ENCODE measurements at places on chromosomes 11 and 22. TPM values are rescaled to one million over a fixed set of nuclear protein-coding genes. Genes with fewer than 3 reads are reported as not detected.

GRCh38 chr22:48757581-48757980, 1070.1 kb downstream of the BRD1 start:
- H3K4me3 ChIP-seq = no peak overlapping the region
- no peak for DNase-seq
- H3K27ac ChIP-seq = no peak overlapping the region
- peaks cover 5% of the 10 kb centered on the region for H3K4me1 ChIP-seq
- peaks cover 3% of the 10 kb centered on the region for H3K36me3 ChIP-seq

GRCh38 chr11:58647141-58647699, 24.8 kb downstream of the CNTF start:
- peaks cover 16% of the 10 kb centered on the region for H3K27me3 ChIP-seq
- peaks cover 4% of the 10 kb centered on the region for H3K4me1 ChIP-seq
- no peaks in the 10 kb centered on the region for H3K36me3 ChIP-seq
- H3K4me3 ChIP-seq = no peak overlapping the region
- no peak for DNase-seq
- no peak overlapping the region for H3K27ac ChIP-seq

DNA sequence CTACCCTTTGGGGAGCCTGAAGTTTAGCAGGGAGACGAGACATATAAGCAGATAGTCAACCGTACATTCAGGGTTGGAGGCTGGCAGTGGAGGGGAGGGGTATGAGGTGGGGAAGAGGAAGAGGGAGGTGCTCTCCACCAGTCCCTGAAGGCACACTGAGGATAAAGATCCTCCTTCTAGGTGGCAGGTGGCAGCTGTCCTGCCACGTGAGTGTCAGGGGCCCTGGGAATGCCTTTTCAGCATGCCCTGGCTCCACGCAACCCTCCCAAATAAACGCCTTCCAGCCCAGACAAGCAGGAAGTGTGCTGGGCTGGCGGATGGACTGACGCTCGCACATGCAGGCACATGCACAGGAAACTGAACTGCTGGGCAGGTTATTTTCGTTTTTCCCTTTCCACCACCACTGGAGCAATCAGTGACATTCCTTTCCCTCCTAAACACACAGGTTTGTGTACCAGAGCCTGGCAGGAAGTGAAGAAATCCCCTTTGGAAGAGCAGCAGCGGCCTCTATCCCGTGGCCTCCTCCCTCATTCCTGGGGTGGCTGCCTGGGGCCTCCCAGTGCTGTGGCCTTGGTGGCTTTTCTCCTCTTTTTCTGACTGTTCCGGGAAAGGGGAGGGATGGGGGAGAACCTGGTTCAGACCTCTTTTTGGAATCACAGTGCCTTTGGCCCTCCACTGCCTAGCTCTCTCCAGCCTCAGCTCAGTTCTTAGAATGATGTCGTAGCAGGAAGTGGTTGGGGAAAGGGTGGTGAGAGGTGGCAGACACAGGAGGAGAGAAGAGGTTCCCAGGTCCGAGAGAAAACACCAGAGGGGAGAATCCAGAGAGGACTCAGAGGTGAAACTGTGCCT, 157.0 kb upstream of the TIMP3 start:
- no peaks in the 10 kb centered on the region for H3K27me3 ChIP-seq
- peak overlapping the region; percentile 94 for H3K27ac ChIP-seq
- H3K4me1 ChIP-seq = peaks cover 12% of the 10 kb centered on the region

DNA sequence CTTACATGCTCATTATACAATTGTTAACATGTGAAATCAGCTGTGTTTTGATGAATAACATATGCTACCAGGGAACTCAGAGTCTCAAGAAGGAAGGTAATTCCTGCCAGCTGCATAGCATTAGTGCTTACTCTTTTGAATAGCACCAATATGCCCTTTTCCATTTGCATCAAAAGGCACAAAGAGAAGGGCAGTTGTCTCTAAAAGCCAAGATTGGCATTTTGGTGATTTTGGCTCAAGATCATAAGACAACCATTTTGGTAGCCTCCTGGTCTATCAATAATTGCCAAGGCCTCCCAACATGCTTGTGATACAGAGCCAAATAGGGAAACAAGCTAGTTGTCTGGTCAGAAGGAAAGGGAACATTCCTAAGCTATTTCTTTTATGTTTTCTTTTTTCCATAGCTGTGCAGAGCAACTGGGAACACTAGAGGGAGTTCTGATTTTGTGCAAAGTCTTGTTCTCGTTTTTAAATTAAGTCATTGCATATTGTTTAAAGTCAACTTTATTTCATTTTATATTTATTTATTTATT, 416.7 kb upstream of the CHORDC1 start:
- no peaks in the 10 kb centered on the region for H3K27me3 ChIP-seq
- no peak for DNase-seq
- no peak overlapping the region for H3K4me3 ChIP-seq
- no peak overlapping the region for H3K27ac ChIP-seq
- no peaks in the 10 kb centered on the region for H3K36me3 ChIP-seq
- H3K4me1 ChIP-seq = no peaks in the 10 kb centered on the region

DNA sequence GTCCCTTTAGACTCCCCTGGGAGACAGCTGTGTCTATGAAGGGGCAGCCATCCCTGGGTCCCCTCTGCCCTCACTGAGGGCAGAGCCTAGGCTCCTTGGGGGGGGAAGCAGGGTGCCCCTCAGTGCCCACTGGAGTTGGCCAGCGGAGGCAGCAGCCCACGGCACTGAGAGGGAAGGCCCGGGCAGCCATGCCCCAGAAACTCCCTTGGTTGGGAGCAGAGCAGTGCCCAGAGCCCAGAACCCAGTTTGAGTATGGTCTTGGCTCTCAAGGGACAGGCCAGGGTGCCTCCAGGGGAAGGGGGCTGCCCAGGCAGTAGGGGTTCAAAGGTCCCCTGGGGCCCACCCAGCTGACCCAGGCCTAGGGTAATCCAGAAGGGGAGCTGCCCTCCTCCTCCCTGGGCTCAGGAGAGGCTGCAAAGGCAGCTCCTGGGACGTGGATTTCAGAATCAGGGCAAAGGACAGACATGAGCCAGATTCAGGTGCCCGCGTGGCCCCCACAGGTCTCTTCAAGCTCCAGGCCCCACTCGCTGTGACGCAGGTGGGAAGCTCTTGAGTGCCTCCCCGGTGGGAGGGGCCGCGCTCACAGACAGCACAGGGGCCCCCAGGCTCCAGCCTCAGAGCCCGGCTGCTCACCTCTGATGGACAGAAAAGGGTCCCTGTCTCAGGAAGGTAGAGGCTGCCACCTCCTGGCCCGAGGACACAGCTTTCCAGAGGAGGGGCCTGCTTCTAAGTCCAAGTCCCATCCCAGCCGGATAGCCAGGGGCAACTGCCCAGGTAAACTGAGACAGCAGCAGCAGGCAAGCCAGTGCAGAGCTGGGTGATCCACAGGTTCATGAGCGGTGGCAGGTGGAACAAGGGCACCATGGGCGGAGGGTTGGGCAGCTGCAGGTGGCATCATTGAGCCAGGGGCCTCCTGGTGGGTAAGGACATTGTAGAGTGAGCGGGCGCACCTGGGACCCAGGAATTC, 2.6 kb downstream of the C11orf21 start:
- H3K27ac ChIP-seq = no peak overlapping the region
- H3K27me3 ChIP-seq = peaks cover 3% of the 10 kb centered on the region
- H3K4me3 ChIP-seq = no peak overlapping the region
- no peaks in the 10 kb centered on the region for H3K36me3 ChIP-seq

GRCh38 chr11:28105869-28106268, 2.1 kb downstream of the KIF18A start:
- no peaks in the 10 kb centered on the region for H3K27me3 ChIP-seq
- H3K36me3 ChIP-seq = no peaks in the 10 kb centered on the region
- peak overlapping the region; percentile 99 for H3K4me3 ChIP-seq
- H3K4me1 ChIP-seq = peaks cover 50% of the 10 kb centered on the region
- no peak overlapping the region for H3K27ac ChIP-seq

GRCh38 chr22:41146573-41146972, 54.2 kb downstream of the EP300 start:
- no peak for DNase-seq
- no peaks in the 10 kb centered on the region for H3K27me3 ChIP-seq
- H3K4me1 ChIP-seq = no peaks in the 10 kb centered on the region
- H3K27ac ChIP-seq = no peak overlapping the region
- peaks cover 23% of the 10 kb centered on the region for H3K36me3 ChIP-seq

GRCh38 chr11:1401656-1402221, 12.0 kb downstream of the BRSK2 start:
- no peaks in the 10 kb centered on the region for H3K36me3 ChIP-seq
- H3K4me3 ChIP-seq = no peak overlapping the region
- no peak overlapping the region for H3K27ac ChIP-seq
- no peaks in the 10 kb centered on the region for H3K4me1 ChIP-seq
- DNase-seq = peak; percentile 70
- H3K27me3 ChIP-seq = no peaks in the 10 kb centered on the region

GRCh38 chr22:39207141-39208012, 37.4 kb downstream of the PDGFB start:
- peaks cover 7% of the 10 kb centered on the region for H3K4me1 ChIP-seq
- no peaks in the 10 kb centered on the region for H3K27me3 ChIP-seq
- no peak overlapping the region for H3K4me3 ChIP-seq

- DNase-seq = peak; percentile 36
- H3K27ac ChIP-seq = no peak within 1 kb of the TSS
- no peaks in the 10 kb centered on the region for H3K27me3 ChIP-seq
- no peak within 1 kb of the TSS for H3K4me3 ChIP-seq
- H3K4me1 ChIP-seq = peaks cover 1% of the 10 kb centered on the region
Observed at GRCh38 chr11:131370090-131370751, at the start of gene NTM. Gene NTM (plus strand): TSS chr11:131370615.

GRCh38 chr22:40592352-40593113, 44.0 kb downstream of the MRTFA start:
- no peaks in the 10 kb centered on the region for H3K27me3 ChIP-seq
- no peak overlapping the region for H3K4me3 ChIP-seq

GRCh38 chr11:44243595-44244343, 66.2 kb downstream of the ALX4 start:
- peaks cover 20% of the 10 kb centered on the region for H3K36me3 ChIP-seq
- no peak for DNase-seq
- peak overlapping the region; percentile 68 for H3K27ac ChIP-seq
- no peaks in the 10 kb centered on the region for H3K27me3 ChIP-seq
- no peak overlapping the region for H3K4me3 ChIP-seq
- H3K4me1 ChIP-seq = peaks cover 18% of the 10 kb centered on the region

- peaks cover 20% of the 10 kb centered on the region for H3K36me3 ChIP-seq
- H3K27ac ChIP-seq = peak overlapping the region; percentile 57
- peaks cover 5% of the 10 kb centered on the region for H3K27me3 ChIP-seq
- DNase-seq = no peak
Observed at GRCh38 chr22:29302681-29303465, 3.6 kb upstream of the GAS2L1 start.

DNA sequence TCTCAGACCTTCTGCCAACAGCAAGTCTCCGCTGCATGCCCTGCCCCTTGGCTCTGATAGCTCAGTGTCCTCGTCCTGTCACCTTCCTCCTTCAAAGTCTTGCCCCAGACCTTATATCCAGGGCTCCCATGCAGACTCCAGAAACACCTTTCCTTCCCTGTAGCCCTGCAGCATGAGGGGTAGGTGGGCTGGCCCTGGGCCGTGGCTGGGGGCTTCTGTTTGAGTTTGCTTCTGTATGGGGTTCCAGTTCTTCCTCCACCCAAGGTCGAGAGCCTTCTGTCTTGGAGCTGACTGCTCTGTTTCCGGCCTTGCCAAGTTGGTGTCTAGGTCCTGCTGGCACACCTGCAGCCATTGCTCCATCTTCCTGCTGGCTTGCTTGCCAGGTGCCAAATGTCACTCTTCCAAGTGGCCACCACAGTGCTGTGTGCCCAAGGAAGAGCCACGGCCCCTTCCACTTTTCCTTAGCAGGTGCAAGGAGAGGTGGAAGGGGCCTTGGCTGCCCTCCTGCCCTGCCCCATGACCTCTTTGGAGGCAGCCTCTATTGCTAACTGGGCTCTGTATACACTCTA, 74.8 kb upstream of the NECTIN1 start:
- no peak overlapping the region for H3K4me3 ChIP-seq
- no peaks in the 10 kb centered on the region for H3K36me3 ChIP-seq
- H3K27ac ChIP-seq = no peak overlapping the region
- no peak for DNase-seq
- peaks cover 4% of the 10 kb centered on the region for H3K27me3 ChIP-seq

DNA sequence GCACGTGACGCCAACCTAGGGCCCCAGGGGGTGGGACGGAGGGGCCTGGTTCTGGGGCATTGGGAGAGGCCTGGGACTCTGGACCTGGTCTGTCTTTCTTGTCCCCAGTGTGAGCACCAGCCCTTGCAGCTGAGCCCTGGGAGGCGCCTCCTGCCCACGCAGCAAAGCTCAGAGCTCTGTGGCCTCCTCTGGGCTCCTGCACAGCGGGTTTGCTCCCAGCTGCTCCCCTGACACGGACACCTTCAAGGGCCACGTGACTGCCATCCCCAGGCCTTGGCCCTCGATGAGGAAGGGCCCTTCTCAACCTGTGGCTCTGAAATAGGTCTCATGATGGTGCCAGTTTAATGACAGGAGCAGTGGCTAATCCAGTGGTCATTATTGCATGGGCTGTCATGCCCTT, 31.5 kb upstream of the CCDC188 start:
- H3K27me3 ChIP-seq = no peaks in the 10 kb centered on the region
- DNase-seq = no peak
- no peak overlapping the region for H3K27ac ChIP-seq
- H3K4me3 ChIP-seq = no peak overlapping the region

GRCh38 chr11:50333861-50334260, 301.2 kb downstream of the OR4C45 start:
- no peak overlapping the region for H3K27ac ChIP-seq
- no peaks in the 10 kb centered on the region for H3K27me3 ChIP-seq

DNA sequence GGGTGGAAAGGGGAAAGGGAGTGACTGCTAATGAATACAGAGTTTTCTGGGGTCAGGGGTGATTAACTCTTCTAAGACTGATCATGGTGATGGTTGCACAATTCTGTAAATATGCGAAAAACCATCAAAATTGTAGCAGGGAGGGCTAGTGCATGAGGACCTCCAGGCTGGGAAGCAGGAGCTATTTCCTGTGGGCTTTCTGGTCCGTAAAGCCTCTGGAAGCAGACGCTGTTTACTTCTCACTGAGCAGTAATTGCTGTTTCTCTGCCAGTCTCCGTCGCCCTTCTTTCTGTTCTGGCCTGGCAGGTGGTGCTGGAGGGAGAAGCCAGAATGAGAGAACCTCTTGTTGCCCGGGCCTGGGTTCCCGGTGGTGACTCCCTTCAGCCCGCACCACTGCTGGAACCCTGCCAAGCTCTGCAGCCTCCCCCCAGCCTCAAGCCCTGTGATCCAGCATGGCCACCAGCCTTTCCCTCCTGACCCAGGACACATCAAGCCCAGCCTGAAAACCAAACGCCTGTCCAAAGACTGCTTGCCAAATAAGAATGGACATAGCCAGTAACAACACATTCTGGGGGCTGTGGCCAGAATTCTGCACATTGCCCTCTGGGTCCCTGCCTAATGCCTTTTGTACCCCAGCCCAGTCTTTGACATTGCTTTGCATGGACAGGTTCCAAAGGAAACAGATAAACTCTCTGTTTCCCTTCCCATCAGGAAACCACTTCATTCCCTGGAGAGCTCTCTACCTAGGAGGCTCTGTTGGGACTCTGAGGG, 201.0 kb upstream of the NAV2 start:
- H3K27me3 ChIP-seq = no peaks in the 10 kb centered on the region
- no peak for DNase-seq
- H3K4me1 ChIP-seq = peaks cover 37% of the 10 kb centered on the region
- H3K27ac ChIP-seq = no peak overlapping the region
- no peaks in the 10 kb centered on the region for H3K36me3 ChIP-seq

Gene OR8D4
- not detected for total RNA-seq

Gene LARGE1
- 34.5 TPM for total RNA-seq

Gene CARD16
- total RNA-seq = not detected

Gene NXPE2
- total RNA-seq = 0.26 TPM

Gene TRPC6
- not detected for total RNA-seq

Gene OR2AG1
- total RNA-seq = not detected

Gene CLCF1
- 0.41 TPM for total RNA-seq

Gene MMP12
- not detected for total RNA-seq

Gene MMP27
- not detected for total RNA-seq

Gene C22orf39
- total RNA-seq = 38.4 TPM
